ENCODE measurements at places on chromosomes 7 and 10. TPM values are rescaled to one million over a fixed set of nuclear protein-coding genes. Genes with fewer than 3 reads are reported as not detected.

The RFC2 gene
- polyA plus RNA-seq, result 40.8 TPM

The CYP3A7 gene
- polyA plus RNA-seq, result not detected

The VSTM4 gene
- 0.48 TPM for polyA plus RNA-seq

The TUBB8 gene
- 3.0 TPM for polyA plus RNA-seq

The OPALIN gene
- polyA plus RNA-seq, result 0.03 TPM

The TNPO3 gene
- polyA plus RNA-seq, result 54.1 TPM

Data from H1 (cell line).